Neural crest cell (in vitro differentiated cells): ENCODE measurements at places on chromosomes 5 and 9.

- peaks cover 28% of the 10 kb centered on the region for H3K4me1 ChIP-seq
- H3K27ac ChIP-seq: peak overlapping the region; percentile 12
- H3K27me3 ChIP-seq: no peaks in the 10 kb centered on the region
Observed at GRCh38 chr5:110269478-110270142, 456.9 kb downstream of the TMEM232 start.

- no peak overlapping the region for H3K27ac ChIP-seq
- H3K27me3 ChIP-seq: no peaks in the 10 kb centered on the region
- no peaks in the 10 kb centered on the region for H3K4me1 ChIP-seq
- no peaks in the 10 kb centered on the region for H3K36me3 ChIP-seq
Observed at GRCh38 chr5:39624268-39624886, 199.6 kb upstream of the DAB2 start.

- DNase-seq: no peak
- H3K4me3 ChIP-seq: no peak overlapping the region
- no peaks in the 10 kb centered on the region for H3K27me3 ChIP-seq
- H3K36me3 ChIP-seq: no peaks in the 10 kb centered on the region
- H3K4me1 ChIP-seq: no peaks in the 10 kb centered on the region
Observed at GRCh38 chr9:126235336-126236243, 91.0 kb upstream of the MVB12B start.

DNA sequence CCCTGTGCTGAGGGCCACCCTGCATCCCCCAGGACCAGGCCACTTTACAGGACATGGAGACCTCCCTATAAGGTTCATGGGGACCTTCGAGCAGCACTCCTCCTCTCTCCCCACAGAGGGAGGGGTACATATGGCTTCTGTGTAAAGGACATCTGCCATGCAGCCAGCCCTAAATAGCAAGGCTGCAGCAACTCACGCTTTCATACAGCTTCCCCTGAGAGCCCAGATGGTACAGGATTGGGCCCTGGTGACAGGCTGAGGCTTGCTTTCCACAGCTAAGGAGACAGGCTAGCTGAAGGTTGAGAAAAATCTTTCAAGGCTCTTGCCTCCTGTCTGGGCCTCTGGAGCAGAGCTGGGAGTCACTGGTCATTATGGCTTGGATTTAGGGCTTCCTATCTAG is 147.0 kb upstream of the ZNF366 start:
- H3K27ac ChIP-seq: no peak overlapping the region
- peaks cover 27% of the 10 kb centered on the region for H3K4me1 ChIP-seq
- no peaks in the 10 kb centered on the region for H3K27me3 ChIP-seq
- no peak for DNase-seq

GRCh38 chr9:136942881-136943230 is 1.7 kb downstream of the FBXW5 start:
- H3K27me3 ChIP-seq: no peaks in the 10 kb centered on the region
- DNase-seq: no peak

- no peak for DNase-seq
- peaks cover 19% of the 10 kb centered on the region for H3K4me1 ChIP-seq
- peak overlapping the region; percentile 27 for H3K27ac ChIP-seq
- peak overlapping the region; percentile 88 for H3K4me3 ChIP-seq
- H3K36me3 ChIP-seq: no peaks in the 10 kb centered on the region
- H3K27me3 ChIP-seq: no peaks in the 10 kb centered on the region
Observed at GRCh38 chr5:139012176-139012575, 137.0 kb upstream of the LRRTM2 start.

GRCh38 chr5:137567226-137567625 is 68.1 kb upstream of the SPOCK1 start:
- DNase-seq: no peak
- H3K36me3 ChIP-seq: no peaks in the 10 kb centered on the region
- H3K27me3 ChIP-seq: peaks cover 3% of the 10 kb centered on the region
- no peak overlapping the region for H3K4me3 ChIP-seq

DNA sequence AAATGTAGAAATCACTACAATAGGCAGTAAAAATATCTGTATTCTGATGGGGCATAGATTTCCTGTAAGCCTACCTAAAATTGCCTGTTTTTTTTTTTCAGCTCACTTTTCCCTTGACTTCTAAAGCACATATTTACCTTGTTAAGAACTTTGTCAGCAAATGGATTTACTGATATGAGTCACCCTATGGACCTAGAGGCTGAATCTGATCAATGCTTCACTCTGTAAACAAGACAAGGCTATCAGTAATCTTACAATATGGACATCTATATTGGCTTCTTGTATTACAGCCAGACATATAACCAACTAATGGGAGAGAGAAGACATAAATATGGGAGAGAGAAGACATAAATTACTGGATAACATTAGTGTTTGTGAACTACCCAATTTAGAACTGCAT is 792.7 kb upstream of the CHD1 start:
- H3K4me1 ChIP-seq: no peaks in the 10 kb centered on the region
- no peak overlapping the region for H3K4me3 ChIP-seq
- H3K36me3 ChIP-seq: no peaks in the 10 kb centered on the region
- no peaks in the 10 kb centered on the region for H3K27me3 ChIP-seq

- no peak for DNase-seq
- H3K4me1 ChIP-seq: no peaks in the 10 kb centered on the region
- H3K4me3 ChIP-seq: no peak overlapping the region
- H3K27ac ChIP-seq: no peak overlapping the region
Observed at GRCh38 chr5:504326-505154, 19.7 kb downstream of the SLC9A3 start.

- H3K4me3 ChIP-seq: no peak overlapping the region
- H3K4me1 ChIP-seq: peaks cover 5% of the 10 kb centered on the region
- no peaks in the 10 kb centered on the region for H3K27me3 ChIP-seq
- no peak for DNase-seq
- H3K27ac ChIP-seq: no peak overlapping the region
Observed at GRCh38 chr9:26462213-26462612, 430.4 kb downstream of the CAAP1 start.

DNA sequence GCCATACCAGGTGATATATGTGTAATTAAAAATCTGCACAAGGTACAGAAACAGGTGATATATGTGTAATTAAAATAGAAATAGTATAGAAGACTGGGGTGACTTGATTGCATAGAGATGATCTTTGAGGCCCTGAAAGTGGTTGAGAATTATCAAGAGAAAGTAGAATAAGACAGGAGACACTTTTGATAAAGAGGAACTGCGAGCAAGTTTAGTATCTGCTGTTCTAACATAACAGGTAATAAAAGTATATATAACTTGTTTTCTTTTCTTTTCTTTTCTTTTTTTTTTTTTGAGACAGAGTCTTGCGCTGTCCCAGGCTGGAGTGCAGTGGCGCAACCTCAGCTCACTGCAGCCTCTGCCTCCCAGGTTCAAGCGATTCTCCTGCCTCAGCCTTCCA is 5.4 kb downstream of the SNX2 start:
- H3K4me3 ChIP-seq: peak overlapping the region; percentile 8
- no peaks in the 10 kb centered on the region for H3K27me3 ChIP-seq
- DNase-seq: no peak
- peaks cover 13% of the 10 kb centered on the region for H3K36me3 ChIP-seq

GRCh38 chr5:167051402-167051768 is 1240.1 kb upstream of the WWC1 start:
- no peak for DNase-seq
- no peaks in the 10 kb centered on the region for H3K4me1 ChIP-seq
- H3K36me3 ChIP-seq: no peaks in the 10 kb centered on the region

GRCh38 chr9:122347348-122348287 is 23.2 kb upstream of the PTGS1 start:
- H3K4me1 ChIP-seq: peaks cover 18% of the 10 kb centered on the region
- DNase-seq: no peak
- H3K27me3 ChIP-seq: peaks cover 48% of the 10 kb centered on the region
- H3K36me3 ChIP-seq: no peaks in the 10 kb centered on the region
- peak overlapping the region; percentile 84 for H3K4me3 ChIP-seq
- peak overlapping the region; percentile 5 for H3K27ac ChIP-seq

DNA sequence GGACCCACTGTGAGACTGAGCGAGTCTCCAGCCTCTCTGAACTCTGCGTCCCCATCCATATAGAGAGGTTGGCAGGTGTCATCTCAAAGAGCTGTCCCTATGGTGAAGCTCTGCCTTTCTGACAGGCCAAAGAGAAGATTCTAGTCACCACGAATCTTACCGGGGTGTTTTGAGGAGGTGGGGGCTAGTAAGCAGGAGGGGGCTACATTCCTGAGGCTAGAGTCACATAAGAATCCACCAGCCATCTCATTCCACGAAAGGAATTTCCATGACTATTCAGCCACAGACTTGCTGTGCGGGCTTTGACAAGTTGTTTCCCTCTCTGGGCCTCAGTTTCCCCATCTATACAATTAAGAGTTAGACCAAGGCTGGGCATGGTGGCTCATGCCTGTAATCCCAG is 16.3 kb downstream of the PDGFRB start:
- peaks cover 68% of the 10 kb centered on the region for H3K4me1 ChIP-seq
- no peak overlapping the region for H3K27ac ChIP-seq
- DNase-seq: no peak
- peak overlapping the region; percentile 40 for H3K4me3 ChIP-seq
